ENCODE measurements at places on chromosomes 4 and X.
A peak's percentile ranks its signal among the peaks of the same experiment; 100 is the strongest.

DNA sequence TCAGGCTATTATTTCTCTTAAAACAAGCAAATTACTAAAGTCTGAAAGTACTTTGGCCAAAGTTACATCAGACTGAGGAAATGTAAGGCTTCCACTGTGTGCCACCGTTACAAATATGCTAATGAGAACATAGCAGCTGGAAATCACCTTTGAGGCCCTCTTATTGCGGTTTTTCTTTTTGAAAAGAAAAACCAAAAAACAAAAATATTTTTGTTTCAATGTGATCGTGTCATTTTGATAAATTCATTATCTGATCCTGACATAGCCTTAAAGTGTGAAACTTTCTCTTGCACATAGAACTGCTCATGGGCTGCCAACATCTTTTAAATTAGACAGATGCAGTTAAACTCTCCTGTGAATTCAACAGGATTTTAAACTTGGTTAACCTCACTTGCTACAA is 2.8 kb upstream of the TIFA start:
- DNase-seq = no peak

GRCh38 chrX:154352012-154352401 is 22.4 kb downstream of the FLNA start:
- no peak for DNase-seq

- DNase-seq = no peak
These were observed 115.8 kb upstream of the FAT4 start for GRCh38 chr4:125198916-125199315.

- DNase-seq = no peak
These were observed 78.7 kb upstream of the PDE5A start for GRCh38 chr4:119707336-119707735.

GRCh38 chr4:13452927-13453579 is 31.1 kb downstream of the RAB28 start:
- DNase-seq = no peak

GRCh38 chrX:112820364-112821268 is 20.0 kb downstream of the AMOT start:
- DNase-seq = no peak

- DNase-seq = no peak
These were observed 2190.6 kb upstream of the TENM3 start for GRCh38 chr4:180052629-180053028.

GRCh38 chr4:189845145-189845846 is 95.4 kb upstream of the FRG1 start:
- no peak for DNase-seq

- DNase-seq = no peak
These were observed 52.8 kb downstream of the LRBA start for GRCh38 chr4:150962245-150962644.

- DNase-seq = no peak
These were observed 379.7 kb downstream of the SPRY1 start for GRCh38 chr4:123776267-123776666.

- no peak for DNase-seq
These were observed 17.1 kb upstream of the PRRG1 start for GRCh38 chrX:37332055-37332454.

DNA sequence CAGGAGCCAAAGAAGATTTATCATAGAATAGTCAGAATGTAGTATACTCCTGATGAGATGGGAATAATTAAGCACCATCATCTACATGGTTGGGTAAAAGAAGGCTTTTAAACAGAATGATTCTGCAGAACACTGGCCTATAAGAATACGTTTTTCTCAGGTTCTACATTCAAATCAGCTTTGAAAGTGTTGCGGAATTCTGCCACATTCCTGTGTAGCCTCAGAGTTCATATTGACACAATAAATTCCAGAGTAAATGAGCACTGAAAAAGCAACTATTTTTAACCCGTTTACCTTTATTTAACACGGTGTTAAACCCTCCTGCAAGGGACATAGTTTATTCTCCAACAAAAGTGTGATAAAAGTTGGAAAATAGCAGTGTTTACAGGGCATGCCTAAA is 950.2 kb upstream of the SLIT2 start:
- DNase-seq = no peak

DNA sequence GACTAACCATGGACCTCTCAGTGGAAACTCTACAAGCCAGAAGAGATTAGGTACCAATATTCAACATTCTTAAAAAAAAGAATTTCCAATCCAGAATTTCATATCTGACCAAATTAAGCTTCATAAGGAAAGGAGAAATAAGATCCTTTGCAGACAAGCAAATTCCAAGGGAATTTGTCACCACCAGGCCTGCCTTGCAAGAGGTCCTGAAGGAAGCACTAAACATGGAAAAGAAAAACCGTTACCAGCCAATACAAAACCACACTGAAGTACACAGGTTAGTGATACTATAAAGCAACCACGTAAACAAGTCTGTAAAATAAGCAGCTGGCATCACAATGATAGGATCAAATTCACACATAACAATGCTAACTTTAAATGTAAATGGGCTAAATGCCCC is 156.6 kb downstream of the FAM13A start:
- no peak for DNase-seq

DNA sequence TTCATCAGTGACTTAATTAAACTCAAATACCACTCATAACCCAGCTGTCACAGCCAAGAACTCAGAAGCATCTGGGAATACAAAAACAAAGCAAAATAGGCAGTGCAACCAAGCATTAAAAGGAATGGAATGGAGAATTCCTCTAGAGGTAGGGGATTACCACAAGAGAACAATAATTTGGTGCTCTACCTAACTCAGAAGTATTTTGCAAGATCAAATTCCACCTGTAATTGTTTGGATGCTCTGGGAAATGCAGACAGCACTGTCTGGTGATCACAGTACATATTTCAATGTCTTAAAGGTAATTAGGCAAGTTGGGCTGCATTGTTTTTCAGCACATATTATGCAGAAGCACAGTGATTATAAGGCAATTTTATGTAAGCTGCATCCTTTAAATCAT is 547.5 kb downstream of the TRAM1L1 start:
- no peak for DNase-seq

GRCh38 chrX:134868771-134869495 is 121.9 kb upstream of the SMIM10 start:
- no peak for DNase-seq

DNA sequence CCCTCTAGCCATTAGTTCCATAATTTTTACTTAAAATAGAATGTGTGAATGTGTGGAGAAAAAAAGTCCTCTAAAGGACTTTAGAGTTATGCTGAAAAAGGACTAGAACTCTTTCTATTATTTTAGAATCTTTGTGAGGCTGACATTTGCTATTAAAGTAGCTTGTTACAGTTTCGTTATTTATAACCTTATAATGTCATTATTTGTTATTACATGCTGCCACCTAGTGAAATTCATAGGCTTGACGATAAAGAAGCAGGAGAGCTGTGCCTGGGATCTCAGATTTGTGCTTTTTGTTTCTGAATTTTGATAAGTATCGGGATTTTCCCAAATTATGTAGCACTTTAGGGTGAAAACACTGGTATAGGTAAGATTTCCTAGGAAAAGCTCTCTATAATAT is 38.5 kb upstream of the TAPT1 start:
- DNase-seq = no peak

DNA sequence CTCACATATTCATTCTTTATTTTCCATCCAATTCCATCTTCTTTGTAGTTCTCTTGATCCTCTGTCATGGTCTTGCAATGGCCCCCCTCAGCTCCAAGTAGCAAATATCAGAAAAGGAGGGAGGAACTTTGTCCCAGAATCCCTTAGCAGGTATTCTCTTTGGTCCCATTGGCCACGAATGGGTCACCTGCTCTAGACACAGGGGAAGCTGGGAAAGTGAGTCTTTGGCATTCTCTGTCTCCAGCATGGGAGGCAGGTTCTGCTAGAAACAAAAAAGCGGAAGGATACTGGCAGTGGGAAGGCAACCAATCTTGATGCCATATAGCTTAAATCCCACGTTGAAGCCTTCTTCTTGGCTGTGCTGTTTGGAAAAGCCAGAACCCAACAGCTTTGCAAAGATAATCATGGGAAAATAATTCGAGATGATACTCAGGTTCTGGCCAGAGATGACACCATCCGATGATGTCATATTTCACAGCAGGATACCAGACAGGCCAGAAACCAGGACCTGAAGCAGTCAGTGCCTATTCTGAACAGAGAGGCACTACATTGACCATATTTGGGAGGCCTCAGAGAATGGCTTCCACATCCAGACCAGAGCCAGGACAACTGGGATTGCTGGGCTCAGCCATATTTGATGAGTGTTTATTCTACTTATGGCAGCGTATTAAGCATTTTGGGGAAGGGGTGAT is 110.4 kb upstream of the ATXN3L start:
- DNase-seq = no peak

- DNase-seq = no peak
These were observed 162.8 kb downstream of the FBXO8 start for GRCh38 chr4:174120446-174121295.

DNA sequence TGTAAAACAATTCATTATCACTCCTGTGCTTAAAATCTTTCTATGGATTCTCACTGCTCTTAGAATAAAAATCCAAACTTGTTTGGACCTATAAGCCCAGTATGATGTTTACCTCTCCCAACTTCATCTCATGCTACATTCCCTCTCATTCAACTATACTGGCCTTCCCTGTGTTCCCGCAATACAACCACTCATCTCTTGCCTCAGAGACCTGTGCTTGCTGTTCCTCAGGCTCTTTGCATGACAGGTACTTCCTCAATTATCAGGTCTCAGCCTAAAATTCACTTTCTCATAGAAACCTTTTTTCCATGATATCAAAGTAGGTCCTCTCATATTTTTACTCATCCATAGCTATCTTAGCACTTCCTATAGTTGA is 71.7 kb downstream of the ENOX2 start:
- DNase-seq = no peak

GRCh38 chr4:108272561-108272960 is 103.8 kb upstream of the LEF1 start:
- no peak for DNase-seq

- no peak for DNase-seq
These were observed 63.7 kb upstream of the TXK start for GRCh38 chr4:48197643-48198237.

GRCh38 chr4:183350317-183351071 is 28.3 kb upstream of the CLDN24 start:
- DNase-seq = no peak

- no peak for DNase-seq
These were observed 24.3 kb downstream of the HMX1 start for GRCh38 chr4:8847331-8847730.

GRCh38 chr4:144176476-144176875 is 36.0 kb upstream of the GYPA start:
- no peak for DNase-seq

- DNase-seq = no peak
These were observed 29.8 kb downstream of the ACOX3 start for GRCh38 chr4:8410641-8411271.

GRCh38 chr4:17613761-17614415 is 553 bp upstream of the MED28 start:
- peak; percentile 5 for DNase-seq

- DNase-seq = no peak
These were observed 4.0 kb downstream of the WFS1 start for GRCh38 chr4:6273661-6273990.

GRCh38 chr4:23981328-23981727 is 91.5 kb upstream of the PPARGC1A start:
- no peak for DNase-seq

GRCh38 chrX:151870602-151871001 is 42.1 kb upstream of the MAGEA4 start:
- no peak for DNase-seq

GRCh38 chr4:70863099-70863790 is 23.6 kb upstream of the GRSF1 start:
- no peak for DNase-seq

GRCh38 chrX:135009838-135010237 is 12.5 kb downstream of the RTL8B start:
- DNase-seq = no peak

GRCh38 chrX:1392376-1393068 is 609 bp upstream of the SLC25A6 start:
- no peak for DNase-seq

GRCh38 chrX:99398545-99398944 is 1011.5 kb downstream of the PCDH19 start:
- DNase-seq = no peak

- no peak for DNase-seq
These were observed 77.4 kb downstream of the TBL1X start for GRCh38 chrX:9542106-9542760.

DNA sequence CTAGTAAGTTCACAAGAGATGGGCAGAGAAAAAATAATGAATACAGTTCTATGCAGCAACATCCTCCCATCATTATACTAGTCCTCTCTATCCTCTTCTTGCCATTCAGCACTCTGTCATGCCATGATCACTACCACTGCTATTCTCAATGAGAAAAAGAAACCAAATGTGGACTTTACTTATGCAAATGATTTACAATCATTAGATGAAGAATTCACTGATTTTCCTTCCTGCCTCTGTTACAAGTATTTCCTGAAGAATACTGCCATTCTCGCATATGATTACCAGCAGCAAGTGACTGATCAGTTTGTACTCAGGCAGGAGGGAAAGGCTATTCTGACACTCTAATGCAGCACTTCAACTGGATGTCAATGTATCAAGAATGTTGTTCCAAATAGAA is 50.3 kb downstream of the WDFY3 start:
- DNase-seq = no peak

GRCh38 chr4:1572521-1572920 is 111.6 kb downstream of the FAM53A start:
- DNase-seq = no peak

GRCh38 chrX:40933706-40934425 is 151.4 kb upstream of the USP9X start:
- DNase-seq = no peak

GRCh38 chrX:1909419-1910206 is 294.8 kb downstream of the ASMT start:
- DNase-seq = no peak

- DNase-seq = no peak
These were observed 395.0 kb upstream of the FAT1 start for GRCh38 chr4:187118602-187119120.

GRCh38 chr4:151250706-151251105 is 26.3 kb upstream of the PRSS48 start:
- DNase-seq = no peak

GRCh38 chr4:162853788-162854187 is 312.9 kb downstream of the NAF1 start:
- no peak for DNase-seq

DNA sequence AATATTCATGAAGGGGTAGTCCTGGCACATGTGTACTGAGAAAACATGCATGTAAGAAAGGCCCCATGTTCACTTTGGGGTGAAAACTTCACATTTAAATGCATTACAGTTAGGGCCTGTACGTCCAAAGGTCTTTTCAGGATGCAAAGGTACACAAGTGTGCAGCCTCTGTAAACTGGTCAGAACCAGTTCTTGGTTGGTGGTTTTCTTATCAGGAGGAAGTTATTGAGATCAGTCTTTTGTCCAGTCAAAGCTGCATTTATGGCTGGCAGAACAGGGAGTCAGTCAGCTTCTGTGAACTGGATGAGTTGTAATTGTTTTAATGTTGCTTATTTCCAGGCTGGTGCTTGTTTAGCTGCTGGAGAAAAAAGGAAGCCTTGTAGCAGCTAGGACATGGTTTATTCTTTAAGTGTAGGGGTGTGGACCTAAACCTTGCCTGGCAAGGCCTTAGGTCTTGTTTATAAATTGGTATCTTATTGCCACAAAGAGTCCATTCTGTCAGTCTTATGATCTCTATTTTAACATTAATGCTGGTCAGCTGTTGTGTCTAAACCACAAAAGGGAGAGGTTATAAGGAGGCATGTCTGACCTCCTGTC is 1906.6 kb upstream of the TENM3 start:
- no peak for DNase-seq

- peak; percentile 31 for DNase-seq
These were observed at the start of gene TMEM154 for GRCh38 chr4:152679414-152680281. Gene TMEM154, minus strand, starts transcription at chr4:152679997. Its CDS starts 64 bp downstream, at chr4:152679933.
